ENCODE measurements at places on chromosomes 2 and 18.

GRCh38 chr2:67437114-67437513 is 40.0 kb downstream of the ETAA1 start:
- DNase-seq: no peak

GRCh38 chr2:138579556-138579955 is 78.0 kb downstream of the SPOPL start:
- no peak for DNase-seq

- no peak for DNase-seq
These were observed 60.2 kb downstream of the RMDN2 start for GRCh38 chr2:37985333-37985732.

DNA sequence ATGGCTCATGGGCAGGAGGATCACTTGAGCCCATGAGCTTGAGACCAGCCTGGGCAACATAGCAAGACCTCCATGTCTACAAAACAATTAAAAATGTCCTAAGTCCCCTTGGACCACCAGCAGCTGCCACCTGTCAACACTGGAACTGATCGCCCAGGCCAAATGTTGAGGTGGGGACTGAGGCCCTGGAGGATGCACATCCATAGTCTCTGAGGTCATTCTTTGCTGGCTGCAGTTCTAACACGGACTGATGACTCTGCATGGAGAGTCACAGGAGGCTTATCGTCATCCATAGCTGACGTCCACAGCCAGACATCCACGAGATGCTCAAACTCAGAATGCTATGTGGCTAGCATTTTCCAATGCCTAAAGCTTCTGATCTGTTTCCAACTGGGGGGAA is 151.3 kb downstream of the BCL2 start:
- DNase-seq: no peak

DNA sequence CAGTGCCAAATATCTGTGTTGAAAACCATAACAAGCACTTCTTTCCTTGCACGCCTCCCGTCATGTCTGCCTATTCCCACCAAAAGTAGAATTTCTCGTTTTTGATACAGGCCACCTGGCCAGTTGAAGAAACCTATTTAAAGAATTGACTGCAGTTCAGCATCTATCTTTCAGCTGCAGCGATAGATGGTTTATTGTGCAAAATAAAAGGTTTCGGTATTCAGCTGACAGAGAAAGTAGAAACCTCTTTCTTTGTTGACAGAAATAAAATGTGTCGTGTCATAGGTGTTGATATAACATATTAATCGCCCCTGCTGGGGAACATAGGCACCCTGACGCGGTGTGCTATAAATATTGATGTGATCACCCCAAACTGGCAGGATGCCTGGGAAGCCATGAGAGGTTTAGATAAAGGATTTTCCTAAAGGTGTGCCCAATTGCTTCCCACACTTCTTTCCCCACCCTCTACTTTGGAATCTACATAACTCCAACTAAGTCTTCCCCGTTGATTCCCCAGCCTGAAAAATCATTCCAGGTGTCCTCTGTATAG is 570.4 kb downstream of the CCDC85A start:
- no peak for DNase-seq

DNA sequence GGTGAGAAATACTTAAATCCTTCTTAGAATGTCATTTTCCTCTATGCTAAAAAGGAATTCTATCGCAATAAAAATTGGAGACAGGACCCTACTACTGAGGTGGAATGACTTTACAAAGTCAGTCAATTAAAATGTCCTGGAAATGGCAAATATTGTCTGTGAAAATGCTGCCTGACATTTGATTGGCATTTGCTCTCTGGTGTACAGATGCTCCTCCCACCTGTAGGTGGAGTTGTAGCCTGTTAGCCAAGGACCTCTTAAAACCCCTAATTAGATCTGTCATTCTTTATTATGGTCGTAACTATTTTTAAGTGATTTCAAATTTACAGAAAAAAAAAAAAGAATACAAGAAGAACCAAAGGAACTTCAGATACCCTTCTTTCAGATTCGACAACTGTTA is 393.1 kb upstream of the KLHL29 start:
- DNase-seq: no peak

DNA sequence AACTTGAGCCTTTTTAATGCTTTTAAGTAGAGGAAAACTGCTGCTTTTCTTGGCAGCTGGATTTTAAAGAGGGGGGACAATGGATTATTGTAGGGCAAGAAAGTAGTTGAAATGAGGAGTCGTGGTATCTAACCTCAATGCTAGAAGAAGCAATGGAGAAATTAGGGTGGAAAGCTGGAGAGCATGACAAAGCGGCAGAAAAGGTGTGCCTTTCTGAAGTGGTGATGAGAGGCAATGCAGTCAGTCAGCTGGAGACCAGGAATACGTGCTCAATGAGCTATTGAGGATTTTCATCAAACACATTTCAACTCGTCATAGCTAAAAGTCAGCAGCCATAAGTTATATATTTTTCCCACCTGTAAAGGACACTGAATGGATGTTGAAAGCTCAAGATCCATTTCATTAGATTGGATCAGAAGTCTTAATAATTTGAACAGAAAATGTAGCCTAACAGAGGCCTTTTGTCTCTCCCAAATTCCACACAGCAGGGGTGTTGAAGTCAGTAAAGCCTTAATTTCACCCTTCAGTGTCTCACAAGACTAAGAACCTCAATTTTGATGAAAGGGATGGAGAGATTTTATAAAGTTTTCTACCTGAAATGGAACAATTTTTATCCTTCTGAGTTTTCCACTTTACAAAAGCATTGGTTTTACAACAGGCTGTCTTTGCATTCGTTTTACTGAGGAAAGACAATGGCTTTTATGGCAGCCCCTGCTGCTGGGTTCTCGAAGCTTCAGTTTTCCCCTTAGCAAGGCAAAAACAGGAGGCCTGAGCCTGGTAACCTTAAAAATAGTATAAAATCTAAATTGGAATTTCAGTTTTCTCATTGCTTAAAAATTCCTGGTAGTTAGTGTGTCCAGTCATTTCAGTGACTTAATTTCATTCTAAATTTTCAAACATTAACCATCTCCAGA is 131.1 kb downstream of the CCDC102B start:
- no peak for DNase-seq

- DNase-seq: no peak
These were observed 140.3 kb downstream of the RPIA start for GRCh38 chr2:88831792-88832248.

- no peak for DNase-seq
These were observed 28.5 kb downstream of the SEMA4F start for GRCh38 chr2:74682501-74682900.
